Mesothelial cell of epicardium (in vitro differentiated cells): ENCODE measurements at places on chromosomes 6 and 20. TPM values are rescaled to one million over a fixed set of nuclear protein-coding genes. Genes with fewer than 3 reads are reported as not detected.
A peak's percentile ranks its signal among the peaks of the same experiment; 100 is the strongest.

The SSTR4 gene
- total RNA-seq, result not detected in 3 replicates

The C20orf141 gene
- not detected in 3 replicates for total RNA-seq

The SESN1 gene
- total RNA-seq, result 28.9 to 30.2 TPM (median 29.1 TPM) in 3 replicates

The TCP11 gene
- total RNA-seq, result 0.20 to 0.24 TPM (median 0.20 TPM) in 3 replicates

The HLA-DOA gene
- 4.8 to 6.1 TPM (median 5.8 TPM) in 3 replicates for total RNA-seq

The CDSN gene
- total RNA-seq, result not detected in 3 replicates

The ABHD16B gene
- total RNA-seq, result not detected in 3 replicates

The SLC17A1 gene
- not detected in 3 replicates for total RNA-seq

GRCh38 chr20:49549801-49550551, 18.0 kb downstream of the PTGIS start:
- H3K27ac ChIP-seq, result no peak overlapping the region
- H3K4me1 ChIP-seq, result peaks cover 25% of the 10 kb centered on the region
- no peaks in the 10 kb centered on the region for H3K27me3 ChIP-seq

DNA sequence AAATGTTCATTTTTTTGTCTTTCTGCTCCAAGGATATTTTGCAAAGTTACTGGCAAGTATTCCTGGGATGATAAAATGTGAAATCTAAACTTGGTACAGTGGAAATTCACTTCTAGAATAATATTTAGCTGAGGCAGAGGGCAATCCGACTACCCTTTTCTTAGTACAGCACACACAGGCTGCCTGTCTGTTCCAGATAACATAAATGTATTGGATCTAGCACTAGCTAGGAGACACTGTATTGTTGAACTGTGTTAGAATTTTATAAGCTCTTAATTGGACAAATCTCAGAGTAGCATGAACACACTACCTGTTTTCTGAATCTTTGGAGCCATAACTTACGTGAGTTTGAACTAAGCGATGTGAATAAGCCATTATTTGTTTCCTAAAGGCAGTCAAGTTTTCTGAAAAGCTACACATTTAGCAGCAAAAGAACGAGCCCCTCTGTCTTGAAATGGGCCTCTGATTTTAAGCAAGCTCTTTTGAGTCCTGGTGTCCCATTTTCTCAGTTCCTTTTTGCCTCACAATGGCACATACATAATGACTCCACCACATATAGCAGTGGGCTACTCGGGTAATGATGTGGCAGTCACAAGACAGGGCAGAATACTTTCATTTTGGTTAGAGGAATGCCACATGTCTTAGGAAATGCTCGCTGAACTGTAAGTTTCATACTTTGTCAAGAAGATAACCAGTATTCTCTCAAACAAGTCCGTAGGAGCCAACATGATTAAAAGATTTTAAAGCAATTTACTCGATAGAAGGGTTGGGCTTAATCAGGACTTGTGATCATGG, 116.5 kb upstream of the ESR1 start:
- H3K36me3 ChIP-seq, result no peaks in the 10 kb centered on the region
- H3K27ac ChIP-seq, result no peak overlapping the region
- H3K4me3 ChIP-seq, result no peak overlapping the region
- DNase-seq, result no peak
- H3K4me1 ChIP-seq, result no peaks in the 10 kb centered on the region
- H3K27me3 ChIP-seq, result no peaks in the 10 kb centered on the region

DNA sequence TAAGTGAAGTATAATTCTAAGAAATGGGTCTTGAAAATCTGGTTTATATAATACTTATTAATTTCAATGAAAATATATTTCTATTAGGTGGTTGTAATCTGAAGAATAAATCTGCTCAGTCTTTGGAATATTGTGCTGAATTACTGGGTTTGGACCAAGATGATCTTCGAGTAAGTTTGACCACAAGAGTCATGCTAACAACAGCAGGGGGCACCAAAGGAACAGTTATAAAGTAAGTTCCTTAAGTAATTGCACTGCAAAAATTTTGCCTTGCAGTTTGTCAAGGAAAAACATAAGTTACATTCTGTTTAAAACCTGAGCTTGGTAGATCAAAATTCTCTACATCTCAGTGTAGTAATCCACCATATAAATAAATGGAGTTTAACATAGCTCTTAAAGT, 106.0 kb downstream of the MYO6 start:
- no peak overlapping the region for H3K27ac ChIP-seq
- no peak for DNase-seq
- H3K27me3 ChIP-seq, result no peaks in the 10 kb centered on the region
- H3K4me1 ChIP-seq, result peaks cover 11% of the 10 kb centered on the region

- H3K4me3 ChIP-seq, result peak overlapping the region; percentile 94
- H3K4me1 ChIP-seq, result peaks cover 14% of the 10 kb centered on the region
- peak overlapping the region; percentile 92 for H3K27ac ChIP-seq
Observed at GRCh38 chr20:58310291-58310782, 822 bp downstream of the RAB22A start.

DNA sequence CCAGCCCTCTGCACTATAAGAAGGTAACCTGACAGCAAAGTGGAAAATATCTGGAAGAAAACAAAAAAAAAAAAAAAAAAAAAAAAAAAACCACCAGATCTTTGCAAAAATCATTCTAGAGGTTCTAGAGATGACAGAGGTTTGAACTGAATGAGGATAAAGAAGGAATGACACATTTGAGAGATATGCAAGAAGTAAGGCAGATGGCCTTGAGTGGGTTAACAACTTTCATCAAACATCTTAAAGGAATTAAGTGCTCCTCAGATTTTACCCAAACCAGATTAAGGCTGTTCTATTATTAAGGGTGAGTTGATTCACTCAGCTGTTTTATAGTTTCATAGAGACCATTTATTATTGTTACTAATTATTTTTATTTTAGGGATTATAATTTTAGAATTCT, 62.0 kb downstream of the RSPO3 start:
- no peak for DNase-seq
- H3K4me1 ChIP-seq, result peaks cover 16% of the 10 kb centered on the region
- H3K4me3 ChIP-seq, result no peak overlapping the region
- no peak overlapping the region for H3K27ac ChIP-seq
- no peaks in the 10 kb centered on the region for H3K36me3 ChIP-seq

GRCh38 chr20:46649965-46650542, 1.2 kb downstream of the SLC13A3 start:
- no peak overlapping the region for H3K27ac ChIP-seq
- peaks cover 40% of the 10 kb centered on the region for H3K27me3 ChIP-seq

GRCh38 chr20:44683263-44684046, 31.7 kb upstream of the CCN5 start:
- no peak overlapping the region for H3K4me3 ChIP-seq
- H3K4me1 ChIP-seq, result peaks cover 13% of the 10 kb centered on the region
- no peak for DNase-seq
- H3K27ac ChIP-seq, result no peak overlapping the region
- no peaks in the 10 kb centered on the region for H3K27me3 ChIP-seq

GRCh38 chr6:4924661-4925271, 79.1 kb downstream of the RPP40 start:
- no peak overlapping the region for H3K27ac ChIP-seq
- peaks cover 3% of the 10 kb centered on the region for H3K36me3 ChIP-seq
- no peak overlapping the region for H3K4me3 ChIP-seq
- H3K27me3 ChIP-seq, result no peaks in the 10 kb centered on the region
- no peak for DNase-seq

- H3K27me3 ChIP-seq, result peaks cover 1% of the 10 kb centered on the region
- DNase-seq, result no peak
- H3K36me3 ChIP-seq, result no peaks in the 10 kb centered on the region
- no peaks in the 10 kb centered on the region for H3K4me1 ChIP-seq
- H3K4me3 ChIP-seq, result no peak overlapping the region
- no peak overlapping the region for H3K27ac ChIP-seq
Observed at GRCh38 chr6:149468179-149468578, 16.6 kb downstream of the ZC3H12D start.

GRCh38 chr6:130525408-130525807, 159.6 kb downstream of the TMEM200A start:
- H3K27me3 ChIP-seq, result no peaks in the 10 kb centered on the region
- no peaks in the 10 kb centered on the region for H3K4me1 ChIP-seq
- no peak overlapping the region for H3K27ac ChIP-seq
- H3K36me3 ChIP-seq, result no peaks in the 10 kb centered on the region
- H3K4me3 ChIP-seq, result no peak overlapping the region
- no peak for DNase-seq

GRCh38 chr6:123480986-123481385, 155.8 kb downstream of the TRDN start:
- no peak for DNase-seq
- H3K4me1 ChIP-seq, result no peaks in the 10 kb centered on the region
- H3K27me3 ChIP-seq, result no peaks in the 10 kb centered on the region
- H3K4me3 ChIP-seq, result no peak overlapping the region
- H3K27ac ChIP-seq, result no peak overlapping the region

- no peaks in the 10 kb centered on the region for H3K27me3 ChIP-seq
- H3K4me1 ChIP-seq, result no peaks in the 10 kb centered on the region
- no peak overlapping the region for H3K27ac ChIP-seq
- H3K4me3 ChIP-seq, result no peak overlapping the region
- peaks cover 6% of the 10 kb centered on the region for H3K36me3 ChIP-seq
- no peak for DNase-seq
Observed at GRCh38 chr6:163589387-163589786, 174.9 kb downstream of the QKI start.

DNA sequence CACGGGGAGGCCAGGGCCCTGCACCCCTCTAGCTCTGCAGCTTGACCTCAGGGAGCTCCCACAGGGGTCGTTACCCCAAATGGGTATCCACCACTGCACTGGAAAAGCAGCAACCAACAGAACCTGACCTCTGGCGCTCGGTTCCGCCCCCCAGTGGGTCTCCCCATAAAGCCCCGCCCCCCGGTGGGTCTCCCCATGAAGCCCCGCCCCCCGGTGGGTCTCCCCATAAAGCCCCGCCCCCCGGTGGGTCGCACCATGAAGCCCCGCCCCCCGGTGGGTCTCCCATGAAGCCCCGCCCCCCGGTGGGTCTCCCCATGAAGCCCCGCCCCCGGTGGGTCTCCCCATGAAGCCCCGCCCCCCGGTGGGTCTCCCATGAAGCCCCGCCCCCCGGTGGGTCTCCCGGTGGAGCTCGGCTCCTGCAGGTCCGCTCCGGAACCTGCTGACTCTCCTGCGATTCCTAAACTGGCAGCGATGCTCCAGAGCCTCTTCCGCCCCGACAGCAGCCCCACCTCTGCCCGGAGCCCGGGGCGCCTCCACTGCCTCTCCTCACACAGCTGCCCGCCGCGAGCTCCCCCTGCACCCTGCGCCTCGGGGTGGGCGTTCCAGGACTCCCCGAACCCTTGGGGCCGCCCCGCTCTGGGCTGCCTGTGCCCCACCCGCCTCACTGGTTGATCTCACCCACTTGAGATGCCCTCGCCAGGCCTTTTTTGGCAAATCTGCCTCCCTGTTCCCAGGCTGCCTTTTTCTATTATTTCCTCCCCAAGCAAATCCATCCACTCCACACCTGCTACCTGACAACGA, 12.1 kb downstream of the SLC2A4RG start:
- no peak overlapping the region for H3K4me3 ChIP-seq
- no peak overlapping the region for H3K27ac ChIP-seq
- H3K27me3 ChIP-seq, result no peaks in the 10 kb centered on the region
- H3K4me1 ChIP-seq, result no peaks in the 10 kb centered on the region
- H3K36me3 ChIP-seq, result no peaks in the 10 kb centered on the region

- DNase-seq, result no peak
- peaks cover 57% of the 10 kb centered on the region for H3K36me3 ChIP-seq
- no peaks in the 10 kb centered on the region for H3K27me3 ChIP-seq
- H3K27ac ChIP-seq, result peak overlapping the region; percentile 64
Observed at GRCh38 chr20:41111578-41111951, 25.8 kb upstream of the PLCG1 start.

DNA sequence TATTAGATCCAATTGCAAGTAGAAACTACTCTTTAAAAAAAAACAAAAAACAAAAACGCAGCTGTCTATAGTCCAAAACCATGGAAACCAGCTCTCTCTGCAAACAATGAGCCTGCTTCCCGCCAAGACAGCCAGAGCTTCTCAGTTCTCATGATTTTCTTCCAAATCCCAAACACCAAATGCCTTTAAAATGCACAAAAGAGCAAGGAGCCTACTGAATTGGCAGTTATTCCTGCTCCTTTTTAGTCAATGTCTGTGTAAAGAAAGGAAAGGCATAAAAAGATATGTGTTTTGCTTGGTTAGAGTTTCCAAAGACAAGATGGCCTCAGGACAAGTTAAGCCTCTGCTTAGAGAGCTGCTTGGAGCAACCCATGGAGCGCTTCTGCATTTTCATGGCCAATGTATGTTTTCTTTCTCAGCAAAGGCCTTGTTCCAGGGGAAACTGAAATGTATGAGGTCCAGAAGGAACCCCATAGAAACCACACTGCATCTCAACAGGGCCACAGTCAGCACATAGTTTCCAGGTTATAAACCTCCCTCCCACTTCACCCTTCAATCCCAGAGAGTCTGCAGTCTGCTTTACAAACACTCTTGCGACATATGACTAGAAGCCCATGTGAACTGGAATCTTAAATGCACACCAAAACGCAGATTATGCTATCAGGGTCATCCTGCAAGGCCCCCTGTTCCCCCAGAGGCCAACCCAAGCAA, 209.3 kb upstream of the TAB2 start:
- no peak for DNase-seq
- no peak overlapping the region for H3K27ac ChIP-seq
- H3K4me1 ChIP-seq, result no peaks in the 10 kb centered on the region
- H3K27me3 ChIP-seq, result no peaks in the 10 kb centered on the region
- no peak overlapping the region for H3K4me3 ChIP-seq

DNA sequence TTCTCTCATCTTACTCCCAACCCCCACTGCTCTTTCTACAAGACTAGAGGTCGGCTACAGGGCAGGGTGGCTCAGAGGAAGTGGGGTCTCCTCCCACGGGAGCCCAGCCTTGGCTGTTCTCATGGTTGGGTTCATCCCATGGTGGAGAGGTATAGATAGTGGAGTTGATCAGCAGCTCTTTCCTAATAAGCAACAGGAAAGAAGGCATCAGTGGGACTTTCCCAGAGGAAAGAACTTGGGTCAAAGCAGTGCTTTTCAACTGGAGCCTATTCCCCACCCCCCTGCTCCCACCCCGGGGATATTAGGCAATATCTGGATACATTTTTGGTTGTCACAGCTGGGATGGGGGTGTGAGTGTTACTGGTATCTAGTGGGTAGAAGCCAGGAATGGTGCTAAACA, 200.9 kb downstream of the NFATC2 start:
- no peak overlapping the region for H3K4me3 ChIP-seq
- peaks cover 1% of the 10 kb centered on the region for H3K36me3 ChIP-seq
- H3K4me1 ChIP-seq, result no peaks in the 10 kb centered on the region

- H3K4me1 ChIP-seq, result no peaks in the 10 kb centered on the region
- no peak for DNase-seq
- no peaks in the 10 kb centered on the region for H3K36me3 ChIP-seq
- no peak overlapping the region for H3K27ac ChIP-seq
- H3K4me3 ChIP-seq, result no peak overlapping the region
- H3K27me3 ChIP-seq, result no peaks in the 10 kb centered on the region
Observed at GRCh38 chr20:24147961-24148360, 159.4 kb upstream of the GGTLC1 start.

GRCh38 chr6:409370-409972, 17.9 kb downstream of the IRF4 start:
- H3K27me3 ChIP-seq, result peaks cover 68% of the 10 kb centered on the region
- no peak for DNase-seq
- H3K4me3 ChIP-seq, result no peak overlapping the region
- no peaks in the 10 kb centered on the region for H3K36me3 ChIP-seq
